A549 treated with CpdA at 1 μM for 4 hours (cell line): ENCODE measurements at places on chromosomes 3 and 15. TPM values are rescaled to one million over a fixed set of nuclear protein-coding genes. Genes with fewer than 3 reads are reported as not detected.

The ANP32A gene
- total RNA-seq, result 275 to 313 TPM (median 277 TPM) in 5 replicates

The GPR149 gene
- total RNA-seq, result not detected in 5 replicates

The ATP2B2 gene
- 0.07 to 0.22 TPM (median 0.14 TPM) in 4 of 5 replicates, not detected in the other for total RNA-seq

The ADGRG7 gene
- not detected in 5 replicates for total RNA-seq

The GNAT1 gene
- 0.02 TPM in 1 of 5 replicates, not detected in the others for total RNA-seq

The GPR156 gene
- 0.34 to 1.2 TPM (median 0.48 TPM) in 5 replicates for total RNA-seq

The THRB gene
- 0.99 to 3.1 TPM (median 1.6 TPM) in 5 replicates for total RNA-seq

The CX3CR1 gene
- total RNA-seq, result 0.02 TPM in 1 of 5 replicates, not detected in the others

The CPN2 gene
- not detected in 5 replicates for total RNA-seq

The BBX gene
- total RNA-seq, result 13.2 to 26.8 TPM (median 19.0 TPM) in 5 replicates

The FRMD5 gene
- 3.4 to 4.8 TPM (median 3.7 TPM) in 5 replicates for total RNA-seq

The SUSD5 gene
- 3.2 to 4.3 TPM (median 3.5 TPM) in 5 replicates for total RNA-seq

The SLC28A1 gene
- 0.02 to 0.06 TPM (median 0.05 TPM) in 3 of 5 replicates, not detected in the others for total RNA-seq

The POPDC2 gene
- total RNA-seq, result 0.18 to 0.37 TPM (median 0.22 TPM) in 4 of 5 replicates, not detected in the other

The PLEKHO2 gene
- 6.1 to 7.3 TPM (median 6.6 TPM) in 5 replicates for total RNA-seq

The TMEM266 gene
- total RNA-seq, result 0.05 to 0.10 TPM (median 0.06 TPM) in 3 of 5 replicates, not detected in the others

The CELSR3 gene
- total RNA-seq, result 3.0 to 5.4 TPM (median 4.7 TPM) in 5 replicates

The ACKR4 gene
- total RNA-seq, result not detected in 5 replicates

The SPESP1 gene
- not detected in 5 replicates for total RNA-seq

The IL17RB gene
- 0.94 to 1.6 TPM (median 1.1 TPM) in 5 replicates for total RNA-seq

The SMCO1 gene
- not detected in 5 replicates for total RNA-seq

The FETUB gene
- 0.05 to 0.13 TPM in 2 of 5 replicates, not detected in the others for total RNA-seq

The ATP10A gene
- total RNA-seq, result 6.2 to 7.0 TPM (median 6.7 TPM) in 5 replicates

The CPLX3 gene
- total RNA-seq, result not detected in 5 replicates

The SYNM gene
- total RNA-seq, result 39.2 to 43.6 TPM (median 40.4 TPM) in 5 replicates

The TEX9 gene
- 3.5 to 6.1 TPM (median 4.6 TPM) in 5 replicates for total RNA-seq

The PRICKLE2 gene
- total RNA-seq, result 1.9 to 3.4 TPM (median 2.1 TPM) in 5 replicates

The SEMA3G gene
- 0.05 to 0.15 TPM (median 0.10 TPM) in 5 replicates for total RNA-seq

The CYB561D2 gene
- 14.6 to 22.0 TPM (median 21.1 TPM) in 5 replicates for total RNA-seq

The STRIT1 gene
- total RNA-seq, result not detected in 5 replicates

The DHX36 gene
- total RNA-seq, result 59.3 to 76.6 TPM (median 63.4 TPM) in 5 replicates

The DNAH12 gene
- total RNA-seq, result 0.05 to 0.19 TPM (median 0.11 TPM) in 4 of 5 replicates, not detected in the other

The AADAC gene
- total RNA-seq, result 19.5 to 29.5 TPM (median 22.2 TPM) in 5 replicates

The ARGFX gene
- total RNA-seq, result not detected in 5 replicates

The CNTN4 gene
- total RNA-seq, result not detected in 5 replicates

The UROC1 gene
- total RNA-seq, result not detected in 5 replicates

The PLA2G4F gene
- total RNA-seq, result not detected in 5 replicates

The EAF2 gene
- total RNA-seq, result 2.1 to 3.1 TPM (median 2.4 TPM) in 5 replicates

The IL16 gene
- total RNA-seq, result 0.07 TPM in 1 of 5 replicates, not detected in the others
